Activated T-cell treated with anti-CD3 and anti-CD28 coated beads, Interleukin-2, amount 50 U/mL, for 72 hours (primary cell): ENCODE measurements at places on chromosomes 11 and 22. TPM values are rescaled to one million over a fixed set of nuclear protein-coding genes. Genes with fewer than 3 reads are reported as not detected.

DDI1 gene
- total RNA-seq: not detected

SYT12 gene
- not detected for total RNA-seq

VWCE gene
- 7.7 TPM for total RNA-seq

NXPE4 gene
- total RNA-seq: not detected

OR56A1 gene
- not detected for total RNA-seq

CBLIF gene
- total RNA-seq: not detected

PATE2 gene
- not detected for total RNA-seq

USH1C gene
- total RNA-seq: not detected

WEE1 gene
- 45.5 TPM for total RNA-seq

BET1L gene
- 76.8 TPM for total RNA-seq

- peaks cover 13% of the 10 kb centered on the region for H3K36me3 ChIP-seq
- peak overlapping the region; percentile 100 for H3K27ac ChIP-seq
- H3K4me3 ChIP-seq: peak overlapping the region; percentile 88
- peaks cover 47% of the 10 kb centered on the region for H3K4me1 ChIP-seq
Measured at GRCh38 chr11:65418681-65419459, 3.7 kb upstream of the NEAT1 start.

- H3K4me3 ChIP-seq: no peak overlapping the region
- DNase-seq: no peak
- no peaks in the 10 kb centered on the region for H3K36me3 ChIP-seq
- no peaks in the 10 kb centered on the region for H3K27me3 ChIP-seq
- H3K27ac ChIP-seq: no peak overlapping the region
- no peaks in the 10 kb centered on the region for H3K4me1 ChIP-seq
Measured at GRCh38 chr11:132646890-132647289, 885.4 kb downstream of the OPCML start.

- H3K36me3 ChIP-seq: peaks cover 4% of the 10 kb centered on the region
- H3K27ac ChIP-seq: no peak overlapping the region
- H3K27me3 ChIP-seq: no peaks in the 10 kb centered on the region
- H3K4me3 ChIP-seq: no peak overlapping the region
Measured at GRCh38 chr11:93972790-93973189, 48.4 kb upstream of the HEPHL1 start.

DNA sequence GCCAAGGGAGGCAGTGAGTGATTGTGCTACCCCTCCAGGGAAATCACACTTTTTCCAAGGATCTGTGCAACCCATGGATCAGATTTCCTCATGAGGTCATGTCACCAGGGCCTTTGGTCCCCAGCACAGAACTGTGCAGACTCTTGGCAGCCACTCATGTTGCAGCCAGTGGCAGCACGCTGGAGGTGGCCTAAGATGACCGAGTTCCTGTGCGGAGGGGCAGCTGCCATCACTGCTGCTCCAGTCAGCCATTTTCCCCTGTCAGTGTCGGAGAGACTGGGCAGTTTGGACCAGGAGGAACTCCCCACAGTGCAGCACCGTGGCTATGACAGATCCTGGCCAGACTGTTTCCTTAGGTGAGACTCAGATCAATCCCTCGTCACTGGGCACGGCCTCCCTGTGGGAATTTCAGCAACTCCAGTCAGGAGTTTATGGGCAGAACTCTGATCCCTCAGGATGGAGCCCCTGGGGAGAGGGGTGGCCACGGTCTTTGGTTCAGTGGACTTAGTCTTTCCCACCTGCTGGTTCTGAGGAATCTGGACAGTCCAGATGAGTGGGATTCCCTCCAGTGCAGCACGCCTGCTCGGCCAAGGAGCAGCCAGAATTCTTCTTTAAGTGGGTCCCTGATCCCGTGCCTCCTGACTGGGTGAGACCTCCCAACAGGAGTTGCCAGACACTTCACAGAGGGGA lies 194.6 kb upstream of the CARD18 start:
- no peaks in the 10 kb centered on the region for H3K4me1 ChIP-seq
- H3K27ac ChIP-seq: no peak overlapping the region
- no peak overlapping the region for H3K4me3 ChIP-seq
- H3K36me3 ChIP-seq: peaks cover 1% of the 10 kb centered on the region

- H3K27me3 ChIP-seq: peaks cover 3% of the 10 kb centered on the region
- no peak for DNase-seq
- no peaks in the 10 kb centered on the region for H3K36me3 ChIP-seq
- H3K4me3 ChIP-seq: no peak overlapping the region
Measured at GRCh38 chr22:32552521-32552920, 77.9 kb downstream of the FBXO7 start.

DNA sequence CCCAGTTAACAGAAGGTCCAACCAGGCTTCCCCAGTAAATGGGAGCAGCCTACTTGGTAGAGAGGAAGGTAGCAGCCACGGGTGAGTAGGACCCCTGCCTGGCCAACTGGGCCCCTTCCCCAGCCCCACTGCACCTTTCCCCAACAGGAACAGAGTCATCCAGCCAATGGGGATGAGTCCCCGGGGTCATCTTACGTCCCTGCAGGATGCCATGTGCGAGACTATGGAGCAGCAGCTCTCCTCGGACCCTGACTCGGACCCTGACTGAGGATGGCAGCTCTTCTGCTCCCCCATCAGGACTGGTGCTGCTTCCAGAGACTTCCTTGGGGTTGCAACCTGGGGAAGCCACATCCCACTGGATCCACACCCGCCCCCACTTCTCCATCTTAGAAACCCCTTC lies 6.6 kb downstream of the RIC8A start:
- H3K4me3 ChIP-seq: no peak overlapping the region
- DNase-seq: no peak
- peaks cover 4% of the 10 kb centered on the region for H3K36me3 ChIP-seq

DNA sequence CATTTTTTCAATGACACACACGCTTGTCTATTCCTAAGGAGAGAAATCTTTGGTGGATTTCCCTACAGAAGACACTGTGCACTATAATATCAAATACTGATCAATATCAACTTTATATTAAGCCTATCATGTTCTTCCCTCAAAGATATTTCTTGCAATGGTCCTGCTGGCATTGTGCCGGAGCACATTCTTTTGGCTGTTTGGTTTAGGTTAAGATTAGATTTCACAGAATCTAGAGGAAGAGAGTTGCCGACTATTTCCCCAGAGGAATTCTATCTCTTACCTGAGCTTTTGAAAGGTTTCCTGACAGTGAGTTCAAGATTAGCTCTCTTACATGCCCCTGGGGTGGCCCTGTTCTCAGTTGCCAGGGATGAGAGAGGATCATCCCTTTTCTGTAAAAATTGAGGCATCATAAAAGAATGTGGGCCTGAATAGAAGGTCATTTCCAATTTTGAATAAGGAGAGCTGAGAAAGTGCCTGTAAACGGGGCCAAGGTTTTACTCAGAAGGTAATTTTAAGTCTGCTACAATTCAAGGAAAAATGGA lies 180.6 kb upstream of the ARHGAP20 start:
- DNase-seq: no peak
- no peak overlapping the region for H3K27ac ChIP-seq
- no peaks in the 10 kb centered on the region for H3K36me3 ChIP-seq
- H3K4me1 ChIP-seq: no peaks in the 10 kb centered on the region

DNA sequence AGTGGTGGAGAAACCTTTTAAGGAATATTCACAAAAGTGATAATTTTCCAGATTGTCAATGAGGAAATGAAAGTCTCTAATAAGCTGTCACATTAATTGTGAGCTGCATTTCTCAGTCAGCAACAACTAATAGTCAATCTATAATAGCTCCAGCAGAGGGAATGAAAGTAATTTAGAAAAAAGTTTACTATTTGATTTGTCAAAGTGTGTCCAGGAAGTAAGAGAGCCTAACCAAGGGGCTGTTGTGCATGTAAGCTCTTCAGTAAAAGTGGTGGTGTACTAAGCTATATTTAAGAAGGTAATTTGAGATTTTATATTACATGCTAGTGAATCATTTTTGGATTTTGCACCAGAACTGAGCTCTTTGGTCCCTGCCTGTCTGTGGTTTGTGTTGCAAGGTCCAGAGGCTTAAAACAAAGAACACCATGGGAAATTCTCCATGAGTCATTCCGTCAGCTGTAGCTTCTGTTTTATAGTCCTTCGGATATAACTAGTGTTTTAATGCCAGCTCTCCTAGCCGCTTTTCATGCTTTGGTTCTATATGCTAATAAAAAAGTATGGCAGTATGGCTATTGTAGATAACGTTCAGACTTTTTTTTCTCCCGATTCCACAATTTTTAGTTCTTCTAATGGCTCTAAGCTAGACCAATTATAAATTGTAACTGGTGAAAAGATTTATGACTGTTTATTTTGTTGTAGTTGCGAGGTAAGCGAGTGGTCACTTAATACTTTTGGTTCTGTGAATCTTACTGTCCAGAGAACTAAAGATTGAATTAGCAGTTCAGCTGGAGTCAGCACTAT lies 64.6 kb downstream of the ARHGEF12 start:
- H3K27me3 ChIP-seq: peaks cover 17% of the 10 kb centered on the region
- no peak for DNase-seq

DNA sequence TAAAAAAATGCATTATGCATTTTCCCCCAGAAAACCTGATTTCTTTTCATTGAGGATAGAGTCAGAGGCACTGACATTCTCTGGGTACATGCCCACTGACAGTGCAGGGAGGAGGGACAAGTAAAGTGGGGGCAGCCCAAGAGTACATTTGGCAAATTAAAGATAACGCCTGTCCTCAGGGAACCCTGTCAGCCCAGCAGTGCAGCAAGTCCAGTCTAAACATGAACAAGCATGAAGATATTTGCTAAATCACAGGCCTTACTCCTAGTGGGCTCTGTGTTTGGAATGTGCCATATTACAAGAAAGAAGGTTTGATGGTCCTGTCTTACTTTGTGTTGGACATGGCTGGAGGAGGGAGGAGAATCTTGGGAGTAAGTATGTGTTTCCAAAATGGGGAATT lies 37.9 kb downstream of the AMOTL1 start:
- H3K36me3 ChIP-seq: no peaks in the 10 kb centered on the region
- no peaks in the 10 kb centered on the region for H3K4me1 ChIP-seq
- no peak overlapping the region for H3K4me3 ChIP-seq
- no peaks in the 10 kb centered on the region for H3K27me3 ChIP-seq

DNA sequence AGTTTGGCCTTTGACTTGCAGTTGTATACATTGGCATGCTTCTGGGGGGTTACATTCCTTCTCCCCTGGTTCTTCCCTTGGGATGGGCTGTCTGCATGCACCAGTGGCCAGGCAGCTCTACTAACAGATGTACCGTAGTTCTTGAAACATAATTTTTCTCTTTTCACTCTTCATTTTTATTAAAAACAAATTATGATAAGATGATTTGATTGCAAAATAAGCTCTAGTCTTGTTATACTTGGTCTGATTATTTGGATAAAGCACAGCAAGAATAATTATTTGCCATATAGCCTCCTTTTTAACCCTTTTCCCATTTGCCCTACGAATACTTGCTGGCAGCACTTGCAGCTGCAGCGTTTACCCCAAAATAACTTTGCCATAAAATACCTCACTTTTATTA lies 12.7 kb downstream of the OR56A5 start:
- no peak for DNase-seq
- H3K4me3 ChIP-seq: no peak overlapping the region
- no peaks in the 10 kb centered on the region for H3K4me1 ChIP-seq
- no peaks in the 10 kb centered on the region for H3K36me3 ChIP-seq
- H3K27ac ChIP-seq: no peak overlapping the region

DNA sequence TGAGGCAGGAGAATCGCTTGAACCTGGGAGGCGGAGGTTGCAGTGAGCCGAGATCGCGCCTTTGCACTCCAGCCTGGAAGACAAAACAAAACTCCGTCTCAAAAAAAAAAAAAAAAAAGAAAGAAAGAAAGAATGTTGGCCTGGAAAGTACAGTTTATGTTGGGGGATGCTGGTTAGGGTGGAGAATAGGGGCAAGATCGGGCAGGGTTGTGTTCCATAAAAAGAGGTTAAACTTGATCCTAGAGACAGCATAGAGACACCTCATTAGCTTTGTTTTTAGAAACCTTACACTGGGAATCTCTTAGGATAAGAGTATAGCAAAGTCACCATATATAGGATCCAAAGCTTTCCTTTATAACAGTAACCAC lies 1.9 kb upstream of the FTH1 start:
- H3K27me3 ChIP-seq: no peaks in the 10 kb centered on the region
- peaks cover 24% of the 10 kb centered on the region for H3K36me3 ChIP-seq
- peaks cover 71% of the 10 kb centered on the region for H3K4me1 ChIP-seq

GRCh38 chr11:46743043-46743442 lies 24.0 kb downstream of the F2 start:
- no peak overlapping the region for H3K27ac ChIP-seq
- H3K4me3 ChIP-seq: no peak overlapping the region
- H3K4me1 ChIP-seq: no peaks in the 10 kb centered on the region
- H3K36me3 ChIP-seq: peaks cover 6% of the 10 kb centered on the region
- no peaks in the 10 kb centered on the region for H3K27me3 ChIP-seq

- H3K4me1 ChIP-seq: peaks cover 24% of the 10 kb centered on the region
- DNase-seq: no peak
- H3K27ac ChIP-seq: peak overlapping the region; percentile 12
Measured at GRCh38 chr11:66281001-66281400, 3.0 kb downstream of the CNIH2 start.

GRCh38 chr11:128179512-128179911 lies 407.8 kb downstream of the ETS1 start:
- H3K4me3 ChIP-seq: no peak overlapping the region
- peaks cover 33% of the 10 kb centered on the region for H3K4me1 ChIP-seq
- peaks cover 4% of the 10 kb centered on the region for H3K36me3 ChIP-seq
- H3K27ac ChIP-seq: no peak overlapping the region
- H3K27me3 ChIP-seq: no peaks in the 10 kb centered on the region

GRCh38 chr11:78822931-78823423 lies 248.3 kb upstream of the NARS2 start:
- H3K27me3 ChIP-seq: peaks cover 6% of the 10 kb centered on the region
- H3K4me3 ChIP-seq: no peak overlapping the region

GRCh38 chr11:2472428-2473186 lies 27.8 kb downstream of the KCNQ1 start:
- H3K4me3 ChIP-seq: no peak overlapping the region
- DNase-seq: no peak
- peaks cover under 1% of the 10 kb centered on the region for H3K36me3 ChIP-seq
- peaks cover 30% of the 10 kb centered on the region for H3K4me1 ChIP-seq
- H3K27me3 ChIP-seq: no peaks in the 10 kb centered on the region

DNA sequence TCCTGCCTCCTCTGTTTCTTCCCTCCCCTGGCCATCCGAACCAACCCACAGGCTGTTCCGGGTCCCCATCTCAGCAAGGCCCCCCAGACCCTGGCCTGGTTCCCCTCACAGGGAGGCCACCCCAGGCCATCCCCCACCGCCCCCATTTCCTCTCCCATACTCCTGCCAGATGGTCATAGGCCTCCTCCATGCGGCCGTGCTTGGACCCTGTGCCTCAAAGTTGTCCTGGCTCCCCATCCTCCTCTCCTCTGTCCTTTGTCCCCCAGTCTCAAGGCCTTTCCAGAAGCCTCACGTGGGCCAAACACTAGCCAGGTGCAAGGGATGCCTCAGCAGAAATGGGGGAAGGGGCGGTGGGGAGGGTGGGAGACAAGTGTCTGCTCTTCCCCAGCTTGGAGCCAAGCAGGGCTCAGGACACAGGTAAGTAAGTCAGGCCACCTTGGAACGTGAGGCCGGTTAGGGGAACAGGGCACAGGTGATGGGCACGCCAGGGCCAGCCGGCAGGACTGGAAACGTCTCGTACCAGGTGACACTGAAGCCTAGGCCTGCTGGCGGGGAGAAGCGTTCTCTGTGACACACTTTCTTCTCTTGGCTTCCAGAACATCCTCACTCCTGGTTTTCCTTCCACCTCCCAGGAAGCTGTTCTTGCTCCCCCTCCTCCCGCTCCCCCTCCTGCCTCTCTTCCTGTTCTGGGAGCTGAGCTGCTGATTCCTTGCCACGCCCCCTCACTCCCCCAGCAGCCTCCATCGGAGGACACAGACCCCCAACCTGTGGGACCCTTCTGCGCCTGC lies 31.5 kb upstream of the SLC22A12 start:
- H3K27ac ChIP-seq: no peak overlapping the region
- no peak for DNase-seq
- no peaks in the 10 kb centered on the region for H3K27me3 ChIP-seq

GRCh38 chr11:64003807-64004589 lies 17.8 kb downstream of the OTUB1 start:
- H3K27me3 ChIP-seq: peaks cover 30% of the 10 kb centered on the region
- peaks cover 16% of the 10 kb centered on the region for H3K4me1 ChIP-seq
- no peak overlapping the region for H3K27ac ChIP-seq
